ENCODE measurements at places on chromosomes 6 and 20.

DNA sequence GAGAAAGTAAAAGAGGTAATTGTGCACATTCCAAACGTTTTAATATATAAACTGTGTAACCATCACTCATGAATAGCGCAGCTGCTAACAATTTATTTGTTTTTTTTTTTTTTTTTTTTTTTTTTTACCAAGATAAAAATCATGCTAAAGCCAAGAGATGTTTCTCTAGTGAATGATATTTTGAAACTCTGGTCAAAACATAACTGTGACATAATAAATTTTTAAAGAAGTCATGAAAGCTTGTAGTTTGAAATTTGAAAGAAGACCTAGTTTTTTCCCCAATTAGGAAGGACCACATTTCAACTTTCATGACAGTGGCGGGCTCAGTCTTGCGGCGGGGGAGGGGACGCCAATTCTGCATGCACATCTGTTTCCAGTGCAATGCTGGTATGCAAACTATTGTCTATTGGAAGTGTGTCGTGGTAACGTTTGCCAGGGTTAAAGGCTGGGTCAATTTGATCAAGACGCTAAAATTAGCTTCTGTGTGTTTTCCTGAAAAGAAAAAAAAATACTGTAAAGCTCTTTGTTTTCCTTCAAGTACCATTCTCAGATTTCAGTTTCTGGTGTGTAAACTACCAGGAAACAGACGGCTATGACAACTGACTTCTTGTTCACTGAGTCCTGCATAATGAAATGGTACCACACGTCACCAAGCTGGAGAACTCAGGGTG lies 211.9 kb downstream of the FOXC1 start:
- DNase-seq: no peak

DNA sequence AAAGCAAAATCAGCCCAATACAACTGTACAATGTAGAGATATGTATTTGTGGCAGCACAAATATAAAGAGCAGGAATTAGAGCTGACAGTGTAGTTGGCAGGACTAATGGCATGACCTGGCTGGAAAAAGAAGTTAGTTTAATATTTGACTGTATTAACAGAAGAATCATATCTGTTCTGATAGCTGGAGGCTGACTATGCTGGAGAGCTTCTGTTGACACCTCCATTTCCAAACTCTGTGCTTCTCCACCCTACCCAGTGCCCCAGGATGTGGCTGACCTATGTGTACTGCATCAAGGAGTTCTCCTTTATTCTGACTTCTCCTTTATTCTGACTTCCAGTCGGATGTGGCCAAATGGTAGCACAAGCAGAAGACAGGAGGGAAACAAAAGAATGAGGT lies 299.3 kb downstream of the PKHD1 start:
- no peak for DNase-seq

GRCh38 chr6:105851606-105852005 lies 234.5 kb upstream of the PRDM1 start:
- DNase-seq: no peak

DNA sequence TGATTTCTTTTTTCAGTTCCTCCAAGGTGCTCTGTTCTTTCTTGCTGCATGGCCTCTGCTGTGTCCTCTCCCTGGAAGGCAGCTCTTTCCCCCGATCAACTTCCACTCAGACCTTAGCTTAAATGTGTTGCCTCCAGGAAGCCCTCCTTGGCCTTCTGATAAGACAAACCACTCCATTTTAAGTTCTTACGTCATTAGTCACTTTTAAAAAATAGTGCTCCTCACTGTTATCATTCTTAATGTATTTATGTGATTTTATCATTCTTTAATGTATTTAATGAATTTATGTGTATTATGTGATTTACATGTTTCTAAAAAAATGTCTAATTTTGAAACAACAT lies 12.2 kb upstream of the MANBAL start:
- DNase-seq: no peak

DNA sequence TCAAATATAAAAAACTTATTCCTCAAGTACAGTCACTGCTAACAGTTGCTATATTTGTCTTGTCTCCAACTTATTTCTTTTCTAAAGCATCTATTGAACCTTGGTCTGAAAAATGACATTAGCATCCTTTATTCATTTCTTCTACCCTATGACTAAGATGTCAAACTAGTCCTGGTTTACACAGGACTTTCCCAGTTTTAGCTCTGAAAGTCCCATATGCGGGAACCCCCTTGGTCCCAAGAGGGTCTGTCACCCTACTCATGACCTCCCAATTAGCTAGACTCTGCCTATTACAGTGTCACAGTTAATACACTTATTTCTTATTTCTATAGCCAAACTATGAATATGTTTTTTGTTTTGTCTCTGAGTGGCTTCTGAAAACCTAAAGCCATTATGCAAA lies 37.1 kb downstream of the PLEKHG1 start:
- no peak for DNase-seq

DNA sequence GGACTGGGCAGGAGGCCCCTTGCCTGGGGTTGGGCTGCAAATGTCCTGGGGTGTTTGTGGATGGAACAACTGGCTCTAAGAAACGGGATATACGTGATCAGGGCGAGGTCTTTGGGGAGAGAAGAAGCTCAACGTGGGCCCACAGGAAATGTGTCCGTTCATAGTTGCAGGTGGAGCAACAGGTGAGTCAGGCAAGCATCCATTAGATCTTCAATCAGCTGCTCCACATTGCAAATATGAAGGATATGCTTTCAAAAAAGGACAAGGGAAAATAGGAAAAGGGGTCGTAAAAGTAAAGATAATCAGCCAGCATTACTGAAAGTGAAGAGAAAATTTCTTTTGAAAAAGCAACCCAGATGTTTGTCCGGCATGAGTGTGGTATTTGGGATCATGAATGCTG lies 251.0 kb downstream of the CDH4 start:
- DNase-seq: no peak

DNA sequence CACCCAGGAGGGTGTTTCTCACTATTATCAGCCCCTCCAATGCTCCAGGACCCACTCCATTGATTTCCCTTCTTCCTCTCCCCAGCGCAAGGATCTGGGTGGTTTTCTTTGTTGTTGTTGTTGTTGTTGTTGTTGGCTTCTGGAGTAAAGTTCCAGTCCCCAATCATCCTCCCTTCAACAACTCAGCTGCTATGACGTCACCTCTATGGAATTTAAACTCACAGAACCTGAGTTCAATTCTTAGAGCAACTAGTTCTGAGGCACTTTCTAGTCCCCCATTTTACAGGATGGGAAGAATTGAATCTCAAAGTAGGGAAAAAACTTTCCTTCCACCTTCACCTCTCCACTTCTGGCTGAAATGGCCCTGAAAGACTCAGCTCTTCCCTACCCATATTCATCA lies 9.7 kb upstream of the WFDC8 start:
- DNase-seq: no peak

DNA sequence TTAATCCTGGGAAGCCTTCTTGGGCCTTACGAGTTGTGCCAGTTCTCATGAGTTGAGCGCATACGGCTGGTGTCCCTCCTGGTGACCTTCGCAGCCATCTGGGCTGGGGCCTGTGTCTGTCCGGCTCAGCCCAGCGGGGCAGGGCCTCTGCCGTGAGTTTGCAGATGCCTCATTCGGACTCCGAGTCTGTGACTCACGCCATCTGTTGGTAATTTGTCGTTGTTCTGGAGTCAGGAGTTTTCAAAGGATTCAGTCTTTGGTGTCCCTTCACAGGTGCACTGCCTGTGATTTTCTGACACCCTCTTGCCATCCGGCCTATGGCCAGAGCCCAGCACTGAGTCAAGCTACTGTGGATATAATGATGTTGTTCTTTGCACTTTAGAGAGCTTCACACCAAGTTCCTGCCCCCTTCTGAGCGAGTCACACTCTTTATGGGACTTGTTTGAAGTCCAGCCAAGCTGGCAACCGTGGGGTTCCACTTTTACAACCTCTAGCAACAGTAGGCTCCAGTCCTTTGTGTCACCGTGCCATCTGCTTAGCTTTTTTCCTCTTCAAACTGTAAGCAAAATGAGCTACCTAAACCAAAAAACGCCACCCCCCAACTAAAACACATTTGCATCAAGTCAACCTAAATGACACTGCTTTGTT lies 175.6 kb downstream of the AIG1 start:
- DNase-seq: no peak

- DNase-seq: no peak
Observed at GRCh38 chr6:79941489-79942151, 5.7 kb downstream of the ELOVL4 start.

All from stimulated activated CD8-positive, alpha-beta memory T cell treated with anti-CD3 and anti-CD28 coated beads, Interleukin-15, amount 100 ng/mL, for 24 hours (primary cell).